ENCODE measurements at places on chromosomes 5 and 9.

DNA sequence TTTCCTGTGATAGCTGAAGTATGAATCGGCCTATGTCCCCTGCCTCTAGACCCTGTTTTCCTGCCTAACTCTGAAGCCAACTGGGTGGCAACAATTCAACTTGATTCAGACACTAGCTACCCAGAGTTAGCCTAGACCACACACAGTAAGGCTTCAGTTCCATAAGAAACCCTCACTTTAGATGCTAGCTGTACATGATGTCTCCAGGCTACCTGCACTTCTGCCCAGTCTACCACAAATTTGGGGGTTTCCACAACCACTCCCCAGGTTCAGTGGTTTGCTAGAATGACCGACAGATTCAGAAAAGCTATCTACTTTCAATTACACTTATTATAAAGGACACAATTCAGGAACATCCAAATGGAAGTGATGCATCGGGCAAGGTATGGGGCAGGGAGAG, 119.4 kb upstream of the VLDLR start:
- no peak for DNase-seq

GRCh38 chr9:33851301-33851700, 34.3 kb downstream of the UBE2R2 start:
- no peak for DNase-seq

GRCh38 chr5:115237066-115237465, 25.6 kb downstream of the PGGT1B start:
- DNase-seq, result no peak

- DNase-seq, result peak; percentile 34
Measured at GRCh38 chr9:38687389-38687842, 32.5 kb downstream of the FAM240B start.

DNA sequence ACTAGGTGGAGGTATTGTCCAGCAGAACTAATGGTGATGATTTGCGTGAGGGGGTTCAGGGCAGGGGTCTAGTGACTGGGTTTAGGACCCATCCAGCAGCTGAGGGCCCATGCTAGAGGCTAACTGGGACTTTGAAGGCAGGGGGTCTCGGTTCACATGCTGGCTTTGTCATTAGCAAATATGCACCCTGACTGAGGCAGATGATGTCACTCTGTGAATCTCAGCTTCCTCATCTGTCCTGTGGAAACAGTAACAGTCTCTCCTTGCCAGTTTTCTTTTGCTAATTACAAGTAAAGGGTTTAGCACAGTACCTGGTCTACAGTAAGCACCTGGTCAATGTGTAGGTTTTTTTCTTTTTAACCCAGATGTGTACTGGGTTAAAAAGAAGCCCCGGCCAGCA, 5.2 kb downstream of the SH2D3C start:
- DNase-seq, result no peak
